ENCODE measurements at places on chromosomes 3 and 15.

- DNase-seq, result no peak
These were observed 224.7 kb downstream of the CACNA2D3 start for GRCh38 chr3:54347060-54347459.

GRCh38 chr3:69710153-69710977, 28.9 kb upstream of the MITF start:
- DNase-seq, result no peak

DNA sequence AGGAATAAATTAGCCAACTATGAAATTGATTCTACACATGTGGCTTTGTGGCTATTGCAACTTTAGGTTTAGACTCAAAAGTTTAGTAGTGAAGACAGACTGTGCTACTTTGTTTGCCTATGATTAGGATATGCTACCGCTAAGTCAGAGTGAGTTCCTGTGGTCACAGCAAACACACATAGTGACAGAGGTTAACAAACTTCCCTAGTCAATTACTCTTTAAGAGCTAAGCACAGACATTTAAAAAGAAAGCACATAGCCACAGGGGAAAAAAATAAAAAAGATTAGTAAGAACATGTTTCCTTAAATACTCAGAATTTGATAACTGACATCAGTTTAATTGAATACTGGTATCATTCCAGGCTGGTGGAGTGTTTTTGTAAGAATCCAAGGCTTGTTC, 207.1 kb downstream of the GBE1 start:
- no peak for DNase-seq

- no peak for DNase-seq
These were observed 9.6 kb upstream of the SMARCC1 start for GRCh38 chr3:47791193-47791855.
